ENCODE measurements at places on chromosomes 2 and 18.
A peak's percentile ranks its signal among the peaks of the same experiment; 100 is the strongest.

GRCh38 chr2:216133397-216133796, 24.2 kb downstream of the XRCC5 start:
- no peak for DNase-seq

GRCh38 chr2:8437949-8438400, 243.9 kb upstream of the ID2 start:
- no peak for DNase-seq

DNA sequence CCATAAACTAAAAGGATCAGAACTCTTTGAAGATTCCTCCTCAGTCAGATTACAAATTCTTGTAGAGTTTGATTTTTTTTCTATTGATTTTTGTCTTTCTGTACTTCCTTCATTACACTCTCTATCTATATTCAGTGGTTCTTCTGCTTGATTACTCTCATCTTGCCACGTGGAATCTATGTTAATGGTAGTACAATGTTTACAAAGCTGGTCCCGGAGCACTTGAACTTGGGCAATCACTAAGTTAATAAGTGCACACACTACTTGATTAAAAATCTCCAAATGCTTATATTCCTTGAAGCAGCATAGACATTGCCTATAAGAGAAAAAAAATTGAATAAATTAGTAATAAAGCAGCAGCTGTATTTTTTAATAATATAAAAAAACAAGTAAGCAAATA, 65.1 kb downstream of the USP34 start:
- DNase-seq, result no peak

DNA sequence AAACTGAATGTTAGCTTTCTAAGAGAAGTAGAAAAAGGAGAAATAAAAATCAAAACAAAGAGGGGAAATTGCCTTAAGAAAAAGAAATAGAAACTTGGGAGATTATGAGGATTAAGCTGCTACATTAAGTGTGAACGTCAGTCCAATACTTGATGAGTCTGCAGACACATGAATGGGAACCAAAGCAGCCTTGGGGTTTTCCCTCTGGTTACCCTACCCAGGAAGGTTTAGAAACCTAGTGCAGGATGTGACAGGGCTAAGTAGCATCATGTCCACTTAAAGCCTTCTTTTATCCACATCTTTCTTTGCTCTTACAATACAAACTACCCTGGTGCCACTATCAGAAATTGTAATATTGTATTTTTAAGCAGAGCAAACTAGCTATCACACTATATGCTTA, 22.3 kb downstream of the SLC35F5 start:
- no peak for DNase-seq

- DNase-seq, result no peak
These were observed 592 bp upstream of the METAP1D start for GRCh38 chr2:171999161-171999560.

- peak; percentile 31 for DNase-seq
These were observed at the start of gene CD302 for GRCh38 chr2:159797543-159798375. Gene CD302 (minus strand): TSS chr2:159798208. CDS start chr2:159798198, 10 bp downstream.

GRCh38 chr2:196427986-196428634, 211.4 kb upstream of the CCDC150 start:
- no peak for DNase-seq

DNA sequence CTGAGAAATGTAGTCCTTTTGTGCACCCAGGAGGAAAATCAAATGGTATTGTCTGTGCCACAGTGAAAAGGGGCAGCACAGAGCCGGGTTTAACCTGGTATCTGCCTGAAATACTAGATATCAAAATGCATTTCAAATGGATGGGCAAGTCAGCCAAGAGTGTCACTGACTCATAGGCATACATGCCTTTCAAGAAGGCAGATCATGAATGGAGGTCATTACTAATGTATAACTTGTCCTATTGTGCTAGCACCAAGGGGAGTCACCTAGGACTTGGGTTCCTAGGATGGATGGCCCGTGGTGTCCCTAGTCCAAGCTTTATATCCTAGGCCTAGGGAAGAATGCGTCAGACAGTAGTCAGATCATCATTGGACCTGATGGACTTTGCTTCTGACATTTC, 49.9 kb downstream of the TCF7L1 start:
- DNase-seq, result no peak

DNA sequence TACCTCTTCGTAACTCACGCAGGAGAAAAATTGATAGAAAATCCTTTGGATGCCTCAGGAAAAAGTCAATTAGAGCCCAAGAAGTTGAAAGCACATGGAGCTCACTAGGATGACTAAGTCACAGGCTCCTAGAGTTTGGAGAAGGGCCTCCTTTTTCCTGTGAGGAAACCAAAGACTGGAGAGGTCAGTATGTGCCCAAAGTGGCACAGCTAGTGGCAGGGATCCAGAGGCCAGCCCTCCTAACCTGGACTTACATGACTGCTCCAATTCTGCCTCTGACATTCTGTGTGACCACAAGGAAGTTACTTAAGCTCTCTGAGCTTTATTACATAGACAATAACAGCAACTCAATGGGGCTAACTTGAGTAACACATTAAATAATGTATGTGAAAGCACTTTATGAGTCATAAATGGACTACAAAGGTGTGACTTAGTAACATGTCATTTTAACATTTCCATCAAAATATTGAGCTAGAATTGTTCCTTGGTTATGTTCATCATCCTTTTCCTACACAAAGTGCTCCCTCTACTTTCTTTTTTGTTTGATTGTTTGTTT, 91.6 kb downstream of the DHRS9 start:
- DNase-seq, result no peak

DNA sequence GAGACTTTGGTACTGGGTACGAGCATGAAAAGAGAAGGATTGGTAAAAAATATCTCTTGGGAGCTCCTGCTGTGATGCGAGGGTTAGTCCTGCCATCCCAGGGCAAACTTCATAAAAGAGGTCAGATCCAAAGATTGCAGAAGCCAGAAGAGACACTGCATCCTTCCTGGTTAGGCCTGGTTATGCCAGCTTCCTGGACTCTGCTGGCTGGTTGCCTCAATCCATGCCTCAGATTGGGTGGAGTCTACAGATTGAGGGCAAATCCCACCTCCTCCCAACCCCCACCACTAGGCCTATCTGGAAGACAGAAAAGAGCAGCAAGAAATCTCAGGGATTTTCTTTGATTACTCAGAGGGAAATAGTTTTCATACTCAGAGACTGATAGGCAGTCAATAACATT, 5.3 kb upstream of the ACADL start:
- no peak for DNase-seq

GRCh38 chr2:145906354-145906753, 1386.4 kb upstream of the ZEB2 start:
- no peak for DNase-seq

DNA sequence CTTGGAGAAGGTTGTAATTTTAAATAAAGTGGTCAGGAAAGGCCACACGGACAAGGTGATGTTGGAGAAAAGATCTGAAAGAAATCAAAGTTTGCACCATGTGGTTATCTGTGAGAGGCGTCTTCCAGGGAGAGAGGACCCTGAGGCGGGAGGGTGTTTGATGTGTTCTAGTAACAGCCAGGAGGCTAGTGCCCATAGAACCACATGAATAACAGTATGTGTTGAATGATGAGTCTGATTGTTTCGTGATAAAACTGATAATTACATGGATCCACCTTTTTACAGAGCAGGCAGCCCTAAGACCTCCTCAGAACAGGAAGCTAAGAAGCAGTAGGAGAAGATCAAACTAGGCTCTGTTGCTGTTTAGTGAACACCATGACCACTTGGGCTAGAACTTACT, 91.4 kb downstream of the SCG2 start:
- no peak for DNase-seq

GRCh38 chr2:48322251-48322650, 207.7 kb upstream of the STON1 start:
- DNase-seq, result no peak

DNA sequence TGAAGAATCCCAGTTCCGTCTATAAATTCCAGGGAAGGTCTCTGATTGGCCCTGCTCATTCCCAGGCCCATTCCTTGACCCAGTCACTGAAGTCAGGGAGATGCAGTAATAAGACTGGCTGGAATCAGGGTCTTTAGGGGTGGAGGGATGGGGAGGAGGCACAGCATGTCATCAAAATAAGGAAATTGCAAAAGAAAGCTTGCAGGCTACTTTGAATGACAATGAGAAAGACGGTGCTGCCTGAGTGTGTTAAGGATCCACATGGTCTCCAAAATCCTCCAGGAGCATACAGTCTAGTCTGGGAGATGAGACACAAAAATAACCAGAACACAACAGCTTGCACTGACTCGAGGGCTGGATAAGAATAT, 2.0 kb upstream of the DES start:
- no peak for DNase-seq

GRCh38 chr2:88601286-88601685, 26.0 kb downstream of the EIF2AK3 start:
- DNase-seq, result no peak

GRCh38 chr18:3514312-3515216, 64.6 kb downstream of the TGIF1 start:
- DNase-seq, result no peak

DNA sequence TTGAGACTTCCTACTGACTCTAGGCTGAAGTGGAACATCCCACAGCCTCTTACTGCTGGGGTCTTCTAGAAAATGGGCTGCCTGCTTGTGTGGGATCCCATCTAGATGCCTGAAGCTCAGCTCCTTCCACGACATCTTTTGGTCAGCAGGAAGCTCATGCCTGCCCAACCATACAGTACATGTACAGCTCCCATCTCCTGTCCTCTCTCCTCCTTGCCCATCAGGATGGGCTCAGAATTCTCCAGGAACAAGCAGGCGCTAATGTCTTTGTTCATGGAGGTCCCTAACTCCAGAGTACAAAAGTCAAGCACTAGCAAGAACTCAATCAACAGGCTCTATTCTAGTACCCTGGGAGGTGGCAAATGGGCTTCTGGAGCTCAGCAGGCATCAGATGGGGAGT, 31.7 kb upstream of the GPR17 start:
- DNase-seq, result no peak

DNA sequence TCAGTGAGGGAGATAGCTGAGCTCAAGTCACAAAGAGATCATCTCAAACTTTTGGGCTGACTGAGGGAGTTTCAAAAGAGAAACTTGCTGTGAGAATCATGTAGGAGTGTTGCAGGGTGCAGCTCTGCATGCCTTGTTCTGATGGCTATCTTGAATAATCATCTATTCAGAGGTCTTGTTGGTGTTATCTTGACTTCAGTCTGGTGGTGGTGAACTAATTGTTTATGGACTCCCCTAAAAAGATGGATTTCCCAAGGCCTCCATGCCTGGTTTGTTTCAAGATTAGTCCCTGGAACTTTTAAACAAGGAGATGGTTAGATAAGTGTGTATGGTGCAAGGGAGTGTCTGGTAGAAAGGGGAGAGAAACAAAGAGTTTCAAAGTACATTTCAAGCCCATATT, 29.8 kb downstream of the SLC39A6 start:
- no peak for DNase-seq

DNA sequence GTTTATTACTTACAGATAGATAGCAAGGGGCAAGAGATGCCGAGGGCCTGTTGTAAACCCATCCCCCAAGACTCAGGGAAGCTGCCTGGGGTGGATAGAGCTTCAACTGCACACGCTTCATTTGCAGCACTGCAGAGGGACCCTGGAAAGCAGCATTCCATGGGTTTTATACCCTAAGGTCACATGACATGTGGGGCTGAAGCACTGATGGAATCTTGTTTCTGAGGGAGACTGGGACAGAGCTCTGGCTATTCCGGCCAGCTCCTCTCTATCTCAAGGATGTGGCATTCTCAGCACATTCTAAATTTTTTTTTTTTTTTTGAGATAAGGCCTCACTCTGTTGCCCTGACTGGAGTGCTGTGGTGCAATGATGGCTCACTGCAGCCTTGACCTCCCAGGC, 300.1 kb downstream of the MYCN start:
- DNase-seq, result no peak

Measured in CD4-positive, alpha-beta T cell treated with Interleukin-15 for 1 hour (primary cell).